Right atrium auricular region (tissue), 2 donors: ENCODE measurements at places on chromosomes 5 and 9. TPM values are rescaled to one million over a fixed set of nuclear protein-coding genes. Genes with fewer than 3 reads are reported as not detected.

- DNase-seq = no peak
Measured at GRCh38 chr5:169703813-169704212, 66.7 kb downstream of the DOCK2 start.

DNA sequence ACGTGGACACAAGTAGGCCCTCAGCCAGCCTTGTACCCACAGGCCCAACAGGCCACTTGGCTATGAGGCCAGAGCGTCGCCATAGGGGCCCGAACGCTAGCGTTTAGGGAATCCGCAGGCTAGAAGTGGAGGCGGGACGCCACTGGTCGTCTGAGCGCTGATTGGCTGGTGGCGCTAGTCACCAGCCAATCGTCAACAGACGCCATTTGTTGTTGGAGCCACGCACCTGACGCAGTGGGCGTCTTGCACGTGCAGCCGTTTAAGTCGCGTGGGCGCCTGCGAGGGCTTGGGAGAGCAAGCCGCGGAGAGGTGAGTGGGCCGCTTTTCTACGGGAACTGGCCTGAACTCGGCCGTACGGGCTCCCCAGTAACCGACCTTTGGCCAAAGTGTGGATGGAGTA is at the start of gene DDX4:
TSS of gene DDX4 (plus strand) at position 269 of the 400 bp plus-strand sequence. CDS start 903 bp downstream, outside the sequence.
- no peak for DNase-seq

DNA sequence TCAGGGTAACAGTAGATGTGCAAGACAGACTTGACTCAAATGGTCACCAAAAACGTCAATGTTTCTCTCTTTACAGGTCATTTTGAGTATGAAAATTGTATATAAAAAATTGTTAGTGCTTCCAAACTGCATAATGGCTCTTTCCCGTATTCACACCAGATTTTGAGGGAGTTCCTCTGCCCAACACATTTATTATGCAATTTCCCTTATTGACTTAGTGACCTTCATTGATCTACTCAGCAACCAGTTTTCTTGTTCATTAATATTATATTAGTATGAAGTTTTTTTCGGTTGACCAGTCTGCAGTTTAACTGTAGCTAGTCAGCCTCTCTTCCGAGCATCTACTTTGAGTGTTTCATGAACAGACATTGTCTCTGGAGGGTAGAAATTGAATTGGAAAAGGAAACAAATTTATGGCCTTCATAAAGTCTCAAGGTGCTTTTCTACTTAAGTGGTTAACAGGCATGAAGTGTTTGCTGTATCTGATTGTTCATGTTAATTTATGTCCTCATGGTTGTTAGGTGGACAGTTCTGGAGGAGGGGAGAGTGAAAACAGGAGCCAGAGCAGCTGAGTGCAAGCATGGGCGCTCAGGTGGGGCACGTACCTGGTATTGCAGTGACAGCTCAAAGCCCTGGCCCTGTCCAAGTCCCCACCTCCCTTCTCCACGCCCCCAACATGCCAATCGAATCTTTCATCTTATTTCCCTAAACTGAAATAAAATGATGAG is 240.2 kb downstream of the RFK start:
- DNase-seq = no peak

- no peak for DNase-seq
Measured at GRCh38 chr9:135029871-135030565, 57.5 kb upstream of the OLFM1 start.

CRHBP gene
- total RNA-seq = 10.3 TPM

DNA sequence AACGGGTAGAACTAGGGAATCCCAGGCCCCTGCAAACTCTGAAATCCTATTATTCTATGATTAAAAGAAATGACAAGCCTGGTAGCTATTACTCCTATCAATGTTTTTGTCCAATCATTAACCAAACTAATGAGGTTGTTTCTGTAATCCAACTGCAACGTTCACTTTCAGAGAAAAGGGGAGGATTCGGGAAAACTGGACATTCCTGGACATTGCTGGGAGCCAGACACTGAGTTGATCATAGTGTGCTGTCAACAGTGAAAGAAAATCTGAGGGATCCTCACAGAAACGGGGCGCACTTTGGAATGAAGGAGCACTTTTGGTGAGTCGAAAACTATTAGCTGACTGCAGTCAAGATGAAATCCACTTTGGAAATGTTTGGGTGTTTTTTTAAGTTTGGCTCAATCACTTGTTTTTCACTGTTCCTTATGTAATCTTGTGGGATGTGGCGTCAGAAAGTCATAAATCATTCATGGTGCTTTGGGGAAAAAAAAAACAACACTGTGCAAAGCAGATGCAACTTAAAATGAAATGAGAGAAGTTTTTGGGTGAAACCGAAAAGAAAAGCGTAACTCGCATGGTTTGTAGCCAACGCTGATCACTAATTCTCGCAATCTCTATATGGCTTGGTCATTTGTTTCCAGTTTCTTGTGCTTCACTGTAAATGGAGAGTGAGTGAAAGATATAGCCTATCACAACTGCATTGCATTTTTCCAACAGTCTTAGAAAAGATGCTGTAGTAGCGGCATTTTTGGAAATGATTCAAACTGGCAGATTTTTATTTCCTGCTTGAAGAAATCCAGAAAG is 51.2 kb upstream of the ADRA1B start:
- DNase-seq = no peak

GTF2H2 gene
- total RNA-seq = 8.8 TPM

TICAM2 gene
- 0.67 TPM for total RNA-seq

CDKN2A gene
- not detected for total RNA-seq

DNA sequence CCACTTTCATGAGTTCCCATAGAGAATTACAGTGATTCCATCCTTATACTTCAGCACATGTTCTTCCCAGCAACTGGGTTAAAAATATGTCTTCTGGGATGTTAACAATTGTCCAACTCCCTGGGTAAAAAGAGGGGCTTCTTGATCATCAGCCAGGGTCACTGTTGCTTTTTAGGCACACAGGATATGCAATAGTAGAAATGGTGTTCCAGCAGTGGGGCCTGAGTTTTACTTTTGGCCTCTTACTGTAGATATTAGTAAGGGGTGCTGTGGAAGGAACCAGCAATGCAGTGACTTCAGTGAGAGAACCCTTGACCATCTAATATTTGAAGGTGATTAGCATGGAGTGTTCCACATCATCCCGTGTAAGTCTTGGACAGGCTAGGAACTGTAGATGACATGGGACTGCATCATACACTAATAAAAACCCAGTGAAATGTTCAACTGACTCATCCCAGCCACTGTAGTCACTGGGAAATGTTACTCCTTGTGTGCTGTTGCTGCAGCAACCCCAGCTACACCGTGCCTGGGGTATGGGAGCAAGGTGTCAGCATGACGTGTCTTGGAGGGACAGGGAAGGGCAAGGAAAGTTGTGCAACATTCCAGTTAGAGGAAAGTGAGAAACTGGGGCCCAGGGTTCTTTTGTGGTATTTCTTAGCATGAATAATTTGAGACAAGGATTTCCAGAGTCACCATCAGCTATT is 610.9 kb downstream of the RAB3C start:
- DNase-seq = no peak

GRCh38 chr5:168401226-168401625 is 85.0 kb upstream of the RARS1 start:
- no peak for DNase-seq

GRCh38 chr9:120655005-120655622 is 59.2 kb downstream of the MEGF9 start:
- no peak for DNase-seq

GRCh38 chr9:133679056-133679455 is 42.9 kb downstream of the DBH start:
- no peak for DNase-seq

CARTPT gene
- not detected for total RNA-seq

TMEM215 gene
- total RNA-seq = not detected

GRCh38 chr9:126149661-126150060 is 177.0 kb upstream of the MVB12B start:
- peak; percentile 43 for DNase-seq

GRCh38 chr9:4118666-4119065 is 181.2 kb downstream of the GLIS3 start:
- no peak for DNase-seq

PLPP7 gene
- 124 TPM for total RNA-seq

GRCh38 chr5:147098233-147098790 is 136.5 kb upstream of the STK32A start:
- DNase-seq = no peak

- DNase-seq = no peak
Measured at GRCh38 chr9:19470981-19471650, 62.3 kb downstream of the ACER2 start.

- DNase-seq = no peak
Measured at GRCh38 chr5:126341906-126342630, 81.1 kb upstream of the GRAMD2B start.

GRCh38 chr9:93096811-93097382 is 880 bp downstream of the CARD19 start:
- DNase-seq = no peak

ADAMTS16 gene
- total RNA-seq = not detected

- no peak for DNase-seq
Measured at GRCh38 chr5:18243846-18244245, 609.6 kb downstream of the TAF11L14 start.

GRCh38 chr9:5292141-5292540 is 12.4 kb downstream of the RLN2 start:
- DNase-seq = no peak

ITK gene
- total RNA-seq = 0.33 TPM

FAM221B gene
- total RNA-seq = not detected

DNA sequence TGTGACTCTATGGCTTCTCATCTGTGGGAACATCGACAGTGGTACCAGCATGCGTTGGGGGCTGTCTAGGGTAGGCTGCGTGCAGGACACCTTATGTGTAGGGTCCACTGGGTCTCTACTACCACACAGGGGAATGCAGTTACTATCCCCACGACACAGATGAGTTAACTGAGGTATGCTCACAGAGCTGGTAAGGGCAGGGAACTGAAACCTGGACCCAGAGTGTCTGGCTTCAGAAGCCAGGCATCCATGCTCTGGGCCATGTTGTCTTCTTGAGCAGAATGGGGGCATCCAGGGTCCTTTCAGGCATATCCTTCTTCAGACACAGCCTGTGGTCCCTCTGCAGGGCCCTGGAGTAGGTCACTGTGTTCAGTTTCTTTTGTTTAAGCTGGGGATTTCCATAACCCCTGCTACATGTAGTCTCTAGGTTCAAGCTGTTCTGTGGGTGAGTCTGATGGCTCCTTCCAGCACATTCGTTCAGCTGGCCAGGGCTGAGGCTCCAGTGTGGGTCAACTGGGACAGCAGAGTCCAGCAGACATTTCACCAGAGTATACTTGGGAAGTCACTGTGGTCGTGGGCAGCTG is 148.8 kb downstream of the GADD45G start:
- DNase-seq = no peak

DNA sequence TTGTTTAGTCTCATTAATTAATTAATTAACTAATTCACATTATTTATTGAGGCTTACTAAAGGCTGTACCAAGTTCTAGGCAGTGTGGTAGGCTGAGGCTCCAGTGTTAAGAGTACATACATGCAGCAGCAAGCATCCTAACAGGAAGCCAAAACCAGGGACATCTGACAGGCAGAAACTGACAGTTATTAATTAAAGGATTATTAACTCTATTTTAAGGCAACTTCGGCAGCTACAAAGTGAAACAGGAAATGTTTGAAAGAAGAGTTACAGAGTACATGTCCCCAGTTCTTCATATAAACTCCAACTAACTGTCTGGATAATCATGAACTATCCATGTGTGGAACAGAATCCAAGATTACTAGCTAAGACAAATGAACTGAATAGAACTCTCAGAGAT is 39.3 kb upstream of the GABRB2 start:
- DNase-seq = no peak

DNA sequence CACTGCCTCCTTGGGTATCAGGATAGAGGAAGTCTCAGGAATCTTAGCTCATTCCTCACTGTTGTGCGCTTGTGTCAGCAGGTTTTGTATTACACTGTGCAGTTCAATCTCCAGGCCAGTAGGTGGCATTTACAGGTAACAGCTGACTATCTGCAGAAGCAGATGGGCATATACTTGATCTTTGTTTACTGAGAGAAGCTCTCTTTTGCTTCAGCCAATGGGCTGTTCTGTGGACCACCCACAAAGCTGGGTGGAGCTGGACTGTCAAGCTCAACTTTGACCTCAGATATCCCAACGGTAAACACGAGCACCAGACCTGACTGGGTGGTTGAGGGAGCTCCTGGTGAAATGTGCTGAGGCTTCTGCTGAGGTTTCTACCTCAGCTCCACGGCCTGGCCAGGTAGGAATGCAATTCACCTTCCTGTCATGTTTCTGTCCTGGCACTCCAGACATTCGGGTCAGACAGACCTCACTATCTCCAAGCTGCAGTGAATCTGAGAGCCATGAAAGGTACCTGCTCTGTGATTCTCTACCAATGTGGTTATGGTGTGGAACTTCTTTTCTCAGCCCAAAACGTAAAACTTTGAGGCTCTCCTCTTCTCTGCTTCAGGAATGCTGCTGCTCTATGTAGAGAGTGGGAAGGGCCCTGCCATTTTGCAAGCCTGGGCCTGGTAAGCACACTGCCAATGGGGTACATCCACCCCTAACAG is 167.9 kb upstream of the ACTBL2 start:
- no peak for DNase-seq

ABHD17B gene
- 14.1 TPM for total RNA-seq

- no peak for DNase-seq
Measured at GRCh38 chr5:109612278-109612905, 77.3 kb upstream of the MAN2A1 start.

DNA sequence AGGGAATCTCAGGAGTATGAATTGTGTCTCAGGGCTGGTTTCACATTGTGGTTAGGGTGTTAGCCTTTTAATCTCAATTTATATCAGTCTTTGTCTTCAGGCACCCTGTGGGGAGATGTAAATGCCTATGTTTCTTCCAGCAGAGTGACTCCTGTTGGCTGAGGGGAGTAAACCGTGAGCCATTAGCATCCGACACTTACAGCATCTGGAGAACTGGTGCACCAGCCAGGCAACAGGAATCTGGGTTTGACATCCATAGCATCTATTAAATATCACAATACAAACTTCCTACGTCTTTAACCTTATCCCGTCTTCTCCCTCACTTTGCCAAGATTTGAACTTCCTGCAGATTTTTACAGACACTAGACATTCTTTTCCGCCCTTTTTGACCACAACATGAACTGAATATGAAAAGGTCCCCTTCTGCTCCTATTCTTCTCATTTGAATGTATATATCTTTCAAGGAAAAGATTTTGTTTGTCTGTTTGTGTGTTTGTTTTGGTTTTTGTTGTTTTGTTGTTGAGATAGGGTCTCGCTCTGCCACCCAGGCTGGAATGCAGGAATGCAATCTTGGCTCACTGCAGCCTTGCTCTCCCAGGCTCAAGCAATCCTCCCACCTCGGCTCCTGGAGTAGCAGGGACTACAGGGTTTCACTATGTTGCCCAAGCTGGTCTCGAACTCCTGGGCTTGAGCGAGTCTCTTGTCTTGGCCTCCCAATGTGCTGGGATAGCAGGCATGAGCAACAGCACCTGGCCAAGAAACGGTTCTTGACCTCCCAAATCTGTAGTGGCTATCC is 626.2 kb downstream of the TLR4 start:
- DNase-seq = no peak

EQTN gene
- total RNA-seq = not detected

- no peak for DNase-seq
Measured at GRCh38 chr9:111975709-111976108, 79.1 kb downstream of the UGCG start.

DNA sequence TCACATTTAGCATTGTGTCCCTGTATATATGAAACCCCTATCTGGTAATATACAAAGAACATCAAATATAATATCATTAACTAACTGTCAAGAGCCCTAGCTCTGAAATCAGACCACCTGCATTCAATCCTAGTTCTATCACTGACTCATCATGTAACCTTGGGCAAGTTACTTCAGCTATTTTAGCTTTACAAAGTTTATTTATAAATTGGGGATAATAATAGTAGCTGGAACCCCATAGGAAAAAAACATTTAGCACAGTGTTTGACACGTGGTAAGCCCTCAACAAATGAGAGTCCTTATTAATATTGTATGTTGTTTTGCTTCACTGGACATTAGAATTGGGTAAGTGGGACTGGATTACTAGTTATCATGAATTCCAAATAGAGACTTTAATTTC is 157.5 kb downstream of the EBF1 start:
- no peak for DNase-seq
